ENCODE measurements at places on chromosomes 2 and 18. TPM values are rescaled to one million over a fixed set of nuclear protein-coding genes. Genes with fewer than 3 reads are reported as not detected.

- no peak for DNase-seq
- peaks cover 38% of the 10 kb centered on the region for H3K4me1 ChIP-seq
- no peak overlapping the region for H3K27ac ChIP-seq
- H3K36me3 ChIP-seq = no peaks in the 10 kb centered on the region
- no peaks in the 10 kb centered on the region for H3K27me3 ChIP-seq
- H3K4me3 ChIP-seq = no peak overlapping the region
These were observed 17.4 kb upstream of the AP1S3 start for GRCh38 chr2:223854741-223855140.

- DNase-seq = no peak
- H3K4me1 ChIP-seq = peaks cover 13% of the 10 kb centered on the region
- no peak overlapping the region for H3K27ac ChIP-seq
- no peaks in the 10 kb centered on the region for H3K27me3 ChIP-seq
- no peak overlapping the region for H3K4me3 ChIP-seq
- no peaks in the 10 kb centered on the region for H3K36me3 ChIP-seq
These were observed 36.5 kb upstream of the ST3GAL5 start for GRCh38 chr2:85925216-85925671.

DNA sequence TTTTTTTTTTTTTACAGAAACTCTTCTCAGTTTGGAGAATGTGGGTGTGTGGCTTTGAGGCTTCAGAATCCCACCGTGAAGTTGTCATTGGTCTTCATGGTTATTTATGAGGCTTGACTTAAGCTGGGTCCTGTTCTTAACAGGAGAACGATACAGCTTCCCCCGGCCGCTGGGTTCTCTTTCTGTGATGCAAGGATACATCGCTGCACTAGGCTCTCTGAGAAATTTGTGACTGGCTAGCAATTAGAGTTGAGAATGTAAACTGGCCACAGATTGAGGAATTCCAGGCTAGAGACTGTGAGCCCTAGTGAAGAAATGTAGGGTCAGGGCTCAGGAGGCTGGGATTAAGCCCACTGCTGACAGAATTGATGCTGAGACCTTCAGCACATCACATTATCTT, 29.8 kb downstream of the MGAT5 start:
- no peak overlapping the region for H3K4me3 ChIP-seq
- H3K27me3 ChIP-seq = no peaks in the 10 kb centered on the region
- no peaks in the 10 kb centered on the region for H3K4me1 ChIP-seq
- H3K36me3 ChIP-seq = peaks cover 14% of the 10 kb centered on the region
- no peak for DNase-seq
- H3K27ac ChIP-seq = no peak overlapping the region

GRCh38 chr18:41320100-41320499, 634.9 kb upstream of the PIK3C3 start:
- no peaks in the 10 kb centered on the region for H3K36me3 ChIP-seq
- no peak for DNase-seq
- no peak overlapping the region for H3K4me3 ChIP-seq
- no peaks in the 10 kb centered on the region for H3K27me3 ChIP-seq
- no peaks in the 10 kb centered on the region for H3K4me1 ChIP-seq

DNA sequence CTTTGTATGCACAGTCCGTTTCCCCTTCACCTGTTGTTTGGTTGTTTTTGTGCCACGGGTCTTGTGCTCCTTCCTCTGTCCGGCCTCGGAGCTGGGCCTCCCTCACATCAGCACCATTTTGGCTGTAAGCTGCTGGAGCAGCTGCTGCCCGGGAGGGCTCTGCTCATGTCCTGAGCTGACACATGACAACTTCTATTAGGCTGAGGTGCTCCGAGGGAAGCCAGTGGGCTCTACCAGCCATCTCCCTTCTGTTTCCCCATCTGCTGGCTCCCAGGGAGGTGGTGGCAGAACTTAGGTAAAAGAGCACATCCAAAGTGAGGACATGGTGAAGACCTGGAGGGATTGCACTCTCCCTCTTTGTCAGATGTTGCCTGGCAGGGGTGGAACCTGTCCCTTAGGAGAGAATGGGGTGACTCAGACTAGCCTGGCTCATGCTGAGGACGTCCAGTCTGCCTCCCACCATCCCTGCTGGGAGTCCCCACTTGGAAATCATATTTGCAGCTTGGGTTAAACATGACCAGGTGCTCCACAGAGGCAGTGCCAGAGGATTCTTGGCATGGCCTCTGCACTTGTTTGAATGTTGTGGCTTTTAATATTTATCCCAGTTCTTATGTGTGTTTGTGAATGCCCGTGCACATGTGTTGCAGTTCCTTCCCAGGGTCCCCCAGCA, 49.8 kb upstream of the TNP1 start:
- DNase-seq = no peak
- H3K27ac ChIP-seq = no peak overlapping the region

DNA sequence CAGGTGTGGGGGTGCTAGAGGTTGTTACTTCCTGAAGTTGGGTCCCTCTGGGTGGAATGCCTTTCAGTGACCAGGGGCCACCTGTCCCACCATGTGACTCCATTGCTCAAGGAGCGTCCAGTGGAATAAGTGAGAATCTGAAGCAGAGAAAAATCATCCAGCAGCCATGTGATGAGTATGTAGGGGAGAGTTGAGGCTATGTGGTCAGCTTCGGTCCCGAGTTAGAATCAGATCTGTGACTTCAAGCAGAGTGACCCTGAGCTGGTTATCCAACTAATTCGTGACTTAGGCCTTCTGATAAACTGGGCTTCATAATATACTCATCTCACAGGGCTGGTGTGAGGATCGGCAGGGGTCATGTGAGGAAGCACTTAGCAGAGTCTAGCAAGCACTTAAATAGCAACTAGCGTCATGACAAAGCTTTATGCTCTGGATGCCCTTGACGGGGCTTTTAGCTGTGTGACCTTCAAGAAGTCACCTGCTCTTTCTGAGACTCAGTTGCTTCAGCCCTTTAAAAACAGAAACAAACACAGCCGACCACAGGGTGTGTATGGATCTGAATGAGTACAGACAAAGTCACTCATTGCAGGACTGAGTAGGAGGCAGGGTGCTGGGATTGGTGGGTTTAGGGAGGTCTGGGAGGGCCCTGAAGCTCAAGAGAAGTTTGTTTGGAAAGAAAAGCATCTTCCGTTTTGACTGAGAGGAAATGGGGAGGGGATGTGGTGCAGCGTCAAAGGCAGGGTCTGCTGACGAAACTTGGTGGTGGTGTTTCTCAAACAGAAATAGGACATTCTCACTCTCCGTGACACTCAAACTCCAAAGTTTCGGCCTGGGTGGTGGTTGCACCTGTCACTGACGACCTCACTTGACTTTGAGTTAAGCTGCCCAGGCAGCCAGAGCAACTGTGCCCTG, 264.0 kb upstream of the CXCR4 start:
- no peaks in the 10 kb centered on the region for H3K4me1 ChIP-seq
- H3K36me3 ChIP-seq = no peaks in the 10 kb centered on the region
- DNase-seq = no peak
- H3K27ac ChIP-seq = no peak overlapping the region
- H3K4me3 ChIP-seq = no peak overlapping the region

GRCh38 chr2:173217116-173217840, 137.4 kb upstream of the CDCA7 start:
- no peak overlapping the region for H3K4me3 ChIP-seq
- H3K4me1 ChIP-seq = peaks cover 11% of the 10 kb centered on the region
- H3K36me3 ChIP-seq = no peaks in the 10 kb centered on the region
- no peak overlapping the region for H3K27ac ChIP-seq
- no peak for DNase-seq

DNA sequence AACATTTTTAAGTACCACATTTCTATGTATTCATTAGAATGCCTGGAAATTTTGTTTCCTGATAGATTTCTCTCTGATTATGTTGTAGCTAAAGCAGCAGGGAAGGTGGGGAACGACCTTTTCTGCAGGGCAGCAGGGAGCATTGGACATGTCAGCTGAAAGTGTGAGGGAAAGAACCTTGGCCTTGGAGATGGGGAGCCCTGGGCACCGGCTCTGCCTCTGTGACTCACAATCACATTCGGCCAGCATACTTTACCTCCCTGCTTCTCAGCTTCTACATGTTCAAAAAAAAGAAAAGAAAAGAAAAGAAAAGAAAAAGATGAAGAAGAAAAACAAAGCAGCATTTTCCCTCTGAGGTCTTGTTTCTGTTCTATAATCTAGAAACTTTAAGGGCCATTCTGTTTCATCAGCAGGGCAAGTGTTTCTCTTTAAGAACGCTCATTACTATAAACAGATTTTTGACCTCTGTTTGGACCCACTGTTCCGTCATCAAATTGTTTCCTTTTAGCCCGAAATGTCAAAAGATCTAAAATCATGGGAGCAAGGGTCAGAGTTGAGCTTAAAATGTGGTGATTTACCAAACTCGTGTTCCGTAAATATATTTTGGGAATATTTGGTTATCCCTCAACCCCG, 27.9 kb downstream of the SETBP1 start:
- DNase-seq = no peak
- H3K36me3 ChIP-seq = no peaks in the 10 kb centered on the region
- no peaks in the 10 kb centered on the region for H3K4me1 ChIP-seq
- no peak overlapping the region for H3K4me3 ChIP-seq

DNA sequence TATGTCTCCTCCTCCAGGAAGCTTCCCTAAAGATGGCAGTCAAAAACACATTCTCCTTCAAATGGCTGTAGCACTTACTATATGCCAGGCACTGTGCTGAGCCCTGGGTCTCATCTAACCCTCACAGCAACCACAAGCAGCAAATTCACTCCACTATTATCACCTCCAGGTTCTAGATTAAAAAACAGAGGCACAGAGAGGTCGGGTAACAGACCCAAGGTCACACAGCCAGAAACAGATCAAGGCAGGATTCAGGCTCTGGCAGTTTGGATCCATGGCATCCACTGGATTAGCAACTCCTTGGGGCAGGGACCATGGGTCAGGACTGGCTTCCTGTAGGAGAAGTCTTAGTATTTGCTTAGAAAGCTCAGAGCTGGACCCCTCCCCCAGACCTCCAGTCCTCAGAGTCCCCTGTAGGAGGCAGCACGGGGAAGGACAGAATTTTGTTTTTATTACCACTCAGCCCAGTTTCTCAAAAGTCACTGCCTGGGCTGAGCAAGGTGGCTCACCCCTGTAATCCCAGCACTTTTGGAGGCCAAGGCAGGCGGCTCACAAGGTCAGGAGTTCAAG, 34.4 kb downstream of the ZFP36L2 start:
- H3K4me1 ChIP-seq = peaks cover 96% of the 10 kb centered on the region
- no peaks in the 10 kb centered on the region for H3K36me3 ChIP-seq
- DNase-seq = no peak
- H3K27me3 ChIP-seq = no peaks in the 10 kb centered on the region
- H3K4me3 ChIP-seq = no peak overlapping the region
- peak overlapping the region; percentile 35 for H3K27ac ChIP-seq

- H3K4me1 ChIP-seq = peaks cover 34% of the 10 kb centered on the region
- H3K27me3 ChIP-seq = peaks cover 7% of the 10 kb centered on the region
- peaks cover 24% of the 10 kb centered on the region for H3K36me3 ChIP-seq
- DNase-seq = no peak
- peak overlapping the region; percentile 90 for H3K27ac ChIP-seq
- H3K4me3 ChIP-seq = peak overlapping the region; percentile 91
These were observed 1.4 kb downstream of the NDUFA10 start for GRCh38 chr2:240023792-240024191.

- H3K4me3 ChIP-seq = no peak overlapping the region
- H3K27ac ChIP-seq = no peak overlapping the region
- DNase-seq = no peak
- H3K36me3 ChIP-seq = no peaks in the 10 kb centered on the region
These were observed 871.9 kb downstream of the TSN start for GRCh38 chr2:122627388-122627787.

DNA sequence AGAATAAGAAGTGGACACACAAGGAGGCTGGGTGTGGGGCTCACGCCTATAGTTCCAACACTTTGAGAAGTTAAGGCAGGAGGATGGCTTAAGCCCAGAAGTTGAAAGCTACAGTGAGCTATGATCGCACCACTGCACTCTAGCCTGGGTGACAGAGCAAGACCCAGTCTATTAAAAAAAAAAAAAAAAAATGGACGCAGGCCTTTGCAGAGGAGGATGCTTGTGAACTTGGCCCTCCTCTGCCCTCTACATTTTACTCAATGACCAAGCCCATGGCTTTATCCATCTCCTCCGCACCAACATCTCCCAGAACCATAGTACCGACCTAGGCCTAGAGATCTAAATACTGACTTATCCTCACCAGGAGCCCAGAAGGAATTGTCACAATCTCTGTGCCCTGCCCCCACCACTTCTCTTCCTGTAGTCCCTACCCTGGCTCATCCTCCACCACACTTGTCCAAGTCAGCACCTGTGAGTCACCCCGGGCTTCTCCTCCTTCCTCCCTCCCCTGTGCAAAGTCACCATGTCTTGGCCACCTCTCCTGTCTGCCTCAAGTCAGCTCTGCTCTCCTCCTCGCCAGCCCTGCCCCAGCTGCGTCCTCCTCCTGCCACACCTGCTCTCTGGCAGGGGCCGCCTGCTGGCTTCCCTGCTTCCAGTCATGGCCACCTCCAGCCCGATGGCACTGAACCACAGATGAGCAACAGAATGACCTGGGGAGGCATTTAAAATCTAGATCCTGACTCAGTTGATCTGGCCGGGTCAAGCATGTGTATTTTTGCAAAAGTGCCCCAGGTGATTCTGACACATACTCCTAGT, 35.8 kb upstream of the ASPRV1 start:
- no peaks in the 10 kb centered on the region for H3K27me3 ChIP-seq
- no peaks in the 10 kb centered on the region for H3K36me3 ChIP-seq
- H3K4me3 ChIP-seq = no peak overlapping the region
- peaks cover 22% of the 10 kb centered on the region for H3K4me1 ChIP-seq
- H3K27ac ChIP-seq = no peak overlapping the region

- peak; percentile 24 for DNase-seq
- peak overlapping the region; percentile 63 for H3K4me3 ChIP-seq
- H3K36me3 ChIP-seq = no peaks in the 10 kb centered on the region
- H3K4me1 ChIP-seq = peaks cover 28% of the 10 kb centered on the region
These were observed 2.9 kb downstream of the CYP26B1 start for GRCh38 chr2:72144632-72145288.

- no peaks in the 10 kb centered on the region for H3K36me3 ChIP-seq
- no peak overlapping the region for H3K27ac ChIP-seq
- no peaks in the 10 kb centered on the region for H3K4me1 ChIP-seq
These were observed 36.1 kb downstream of the TRPM8 start for GRCh38 chr2:233953087-233953801.

DNA sequence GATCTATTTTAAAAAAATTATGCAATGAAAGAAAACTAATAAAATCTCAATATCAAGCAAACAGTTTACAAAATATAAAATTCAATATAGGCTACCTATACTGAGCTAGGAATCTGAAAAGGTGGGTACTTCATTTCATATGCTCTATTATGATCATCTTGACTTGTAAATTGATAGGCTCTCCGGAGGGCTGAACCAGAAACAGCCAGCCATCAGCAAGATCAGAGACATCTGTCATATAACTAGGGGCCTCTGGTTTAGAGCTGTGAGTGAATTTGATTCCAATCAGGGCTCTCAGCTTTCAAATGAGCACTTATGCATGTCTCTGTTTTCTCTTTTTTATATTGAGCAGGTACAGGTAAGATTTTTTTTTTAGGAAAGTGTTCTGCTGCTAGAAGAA, 114.2 kb downstream of the SPHKAP start:
- no peak for DNase-seq
- H3K4me1 ChIP-seq = no peaks in the 10 kb centered on the region
- H3K27me3 ChIP-seq = no peaks in the 10 kb centered on the region

The IGFBP5 gene
- not detected for total RNA-seq

The FAM117B gene
- total RNA-seq = 11.0 TPM

The KCNK3 gene
- total RNA-seq = not detected

The ABCG5 gene
- total RNA-seq = 5.8 TPM

The CDH7 gene
- total RNA-seq = not detected

The SKA1 gene
- 28.3 TPM for total RNA-seq

The GPR39 gene
- 0.51 TPM for total RNA-seq
